ENCODE measurements at places on chromosomes 5 and 9.

GRCh38 chr5:6772886-6773285 lies 59.7 kb downstream of the TENT4A start:
- no peak for DNase-seq

DNA sequence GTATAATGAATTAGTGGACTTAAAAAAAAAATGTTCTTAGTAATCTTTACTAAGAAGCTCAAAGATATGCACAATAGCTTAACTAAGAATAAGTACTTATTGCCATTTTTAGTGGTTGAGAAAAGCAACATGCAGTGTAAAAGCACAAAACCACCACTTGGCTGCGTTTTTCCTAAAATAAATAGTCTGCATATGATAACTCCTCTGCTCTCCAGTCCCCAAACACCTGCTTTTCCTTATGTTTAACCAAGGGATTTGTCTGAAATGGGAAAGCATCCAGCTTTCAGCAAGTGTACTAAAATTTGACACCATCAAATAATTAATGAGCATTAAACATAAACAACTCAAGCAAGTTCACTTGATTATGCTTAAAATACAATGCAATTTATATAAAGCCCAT lies 41.4 kb downstream of the PSIP1 start:
- no peak for DNase-seq

- no peak for DNase-seq
Observed at GRCh38 chr9:38651400-38652042, 31.1 kb upstream of the ANKRD18A start.

DNA sequence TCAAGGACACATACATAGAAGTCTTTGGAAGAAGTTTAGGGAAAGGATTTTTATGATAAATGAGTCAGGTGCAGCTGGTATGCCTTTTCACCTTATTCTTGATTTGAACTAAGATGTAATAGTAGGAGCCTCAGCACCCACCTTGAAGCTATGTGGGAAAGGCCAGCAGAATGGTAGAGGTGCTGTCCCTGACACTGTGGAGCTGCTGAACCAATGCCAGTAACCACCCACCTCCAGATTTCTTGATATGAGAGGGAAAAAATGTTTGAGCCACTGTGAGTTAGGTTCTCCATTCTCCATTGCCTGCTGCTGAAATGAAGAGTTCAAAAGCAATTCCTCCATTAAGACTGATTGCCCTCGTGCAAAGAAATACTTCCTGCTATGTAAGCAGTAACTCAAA lies 12.2 kb upstream of the HMGCR start:
- DNase-seq = no peak

DNA sequence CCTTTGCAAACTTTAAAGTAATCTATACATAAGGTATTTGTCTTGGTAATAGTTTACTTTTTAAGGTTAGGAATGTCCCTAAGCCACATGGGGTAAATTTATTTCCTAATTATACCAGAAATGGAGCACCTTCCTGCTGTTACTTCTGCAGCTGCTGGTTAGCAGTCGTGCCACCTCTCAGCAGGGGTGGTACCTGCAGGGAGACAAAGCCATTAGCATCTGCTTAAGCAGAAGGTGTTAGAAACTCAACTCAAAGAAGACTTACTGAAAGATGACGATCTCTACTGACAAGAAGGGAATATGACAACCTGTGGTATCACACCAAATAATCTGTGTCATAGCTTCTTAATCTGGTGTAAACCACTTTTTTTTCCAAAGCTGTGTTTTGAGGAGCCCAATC lies 173.7 kb downstream of the BRINP1 start:
- no peak for DNase-seq

GRCh38 chr9:129026442-129027223 lies 1.5 kb downstream of the SH3GLB2 start:
- no peak for DNase-seq

DNA sequence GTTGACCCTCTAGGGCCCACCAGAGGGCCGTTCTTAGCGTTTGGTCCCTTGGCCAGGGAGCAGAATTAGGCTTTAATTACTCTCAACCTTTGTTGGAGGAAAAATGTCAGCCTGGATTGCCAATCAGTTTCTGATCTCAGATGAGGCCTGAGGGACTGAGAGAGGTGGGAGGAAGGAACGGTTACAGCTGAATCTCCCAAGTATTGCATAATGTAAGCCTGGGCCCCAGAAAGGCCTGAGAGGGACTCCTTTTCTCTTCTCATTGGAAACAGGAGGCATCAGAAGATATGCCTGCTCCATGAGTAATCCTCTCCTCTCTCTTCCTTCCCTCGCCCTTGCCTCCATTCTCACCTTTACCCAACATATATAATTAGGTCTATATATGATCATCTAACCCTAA lies 105.7 kb downstream of the INSYN2B start:
- DNase-seq = no peak

GRCh38 chr9:77449240-77450084 lies 198.7 kb downstream of the GNA14 start:
- no peak for DNase-seq

GRCh38 chr5:10627160-10627701 lies 63.4 kb downstream of the ANKRD33B start:
- DNase-seq = no peak

DNA sequence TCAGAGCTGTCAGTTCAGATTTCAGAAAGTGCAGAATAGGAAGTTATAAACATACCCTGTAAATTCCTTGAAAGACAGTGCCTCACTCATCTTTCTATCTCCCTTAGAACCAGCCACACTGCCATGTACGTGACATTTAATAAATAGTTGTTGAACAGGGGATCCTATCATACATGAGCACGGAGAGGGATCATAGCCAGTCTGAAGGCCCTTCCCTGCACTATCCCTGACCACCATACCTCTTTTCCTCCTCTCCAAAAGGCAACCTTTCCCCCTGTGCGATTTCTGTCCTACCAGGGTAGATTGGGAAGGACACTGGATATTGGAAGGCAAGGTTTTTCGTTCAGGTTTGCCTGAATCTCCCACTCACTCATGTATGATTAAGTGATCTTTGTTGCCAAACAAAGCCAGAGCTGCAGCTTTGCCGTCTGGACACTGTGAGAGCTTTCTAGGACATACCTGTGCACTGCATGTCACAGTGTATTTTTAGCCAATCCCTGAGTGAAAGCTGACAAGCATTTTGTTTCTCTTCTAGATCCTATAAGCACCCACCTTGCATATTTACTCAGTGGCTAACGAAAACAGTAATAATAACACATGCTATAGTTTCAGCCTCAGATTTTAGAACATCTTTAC lies 986.5 kb upstream of the WWC1 start:
- DNase-seq = no peak

DNA sequence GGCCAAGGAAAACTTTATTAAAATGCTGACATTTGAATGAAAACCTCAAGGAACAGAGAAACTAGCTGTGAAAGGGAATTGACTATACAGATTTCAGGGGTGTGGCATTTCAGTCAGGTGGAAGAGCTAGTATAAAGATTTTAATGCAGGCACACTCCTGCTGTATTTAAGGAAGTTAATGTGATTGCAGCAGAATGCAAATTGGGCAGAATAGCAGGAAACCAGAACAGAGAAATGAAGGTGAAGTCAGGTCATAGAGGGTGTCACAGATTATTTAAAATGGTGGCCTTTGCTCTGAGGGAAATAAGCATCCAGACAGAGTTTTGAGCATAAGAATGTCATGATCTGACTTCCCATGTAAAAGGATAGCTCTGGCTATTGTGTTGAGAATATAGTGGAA lies 898.1 kb upstream of the WWC1 start:
- no peak for DNase-seq

DNA sequence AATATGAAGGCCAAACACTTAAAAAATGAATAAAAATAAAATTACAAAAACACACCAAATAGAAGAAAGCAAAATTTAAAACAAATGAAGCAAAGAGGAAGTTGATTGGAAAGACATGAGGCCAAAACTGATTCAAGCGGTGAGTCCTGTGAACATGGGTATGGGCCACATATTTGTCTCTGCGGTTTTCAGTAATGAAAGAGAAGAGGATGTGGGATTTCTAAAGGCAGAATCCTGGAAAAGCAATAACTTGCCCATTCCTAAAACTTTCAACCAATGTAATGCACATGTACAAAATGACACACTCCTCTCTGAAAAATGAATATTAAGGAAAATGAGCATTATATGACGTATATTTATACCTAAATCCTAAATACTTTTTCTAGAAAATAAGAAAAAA lies 263.7 kb downstream of the SEMA5A start:
- no peak for DNase-seq

GRCh38 chr5:127031147-127031862 lies 947 bp upstream of the MARCHF3 start:
- DNase-seq = no peak

GRCh38 chr9:28255174-28255573 lies 681.9 kb upstream of the C9orf72 start:
- no peak for DNase-seq

DNA sequence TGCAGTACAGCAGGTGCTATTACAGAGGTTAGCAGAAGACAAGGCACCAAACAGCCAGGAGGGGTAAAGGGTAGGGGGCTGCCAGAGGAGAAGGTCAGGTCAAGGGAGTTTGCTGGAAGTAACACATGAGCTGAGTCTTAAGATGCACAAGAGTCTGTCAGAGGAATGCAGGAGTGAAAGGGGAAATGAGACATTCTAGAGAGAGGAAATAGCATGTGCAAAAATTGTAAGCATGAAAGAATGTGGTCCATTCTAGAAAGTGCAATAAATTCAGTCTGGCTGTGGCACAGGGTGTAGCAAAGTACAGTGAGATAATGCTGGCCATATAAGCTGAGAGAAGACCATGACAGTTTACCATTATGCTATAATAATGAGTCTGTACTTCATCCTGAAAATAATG lies 6.6 kb downstream of the GOLGA1 start:
- no peak for DNase-seq

GRCh38 chr5:10647640-10648039 lies 83.8 kb downstream of the ANKRD33B start:
- no peak for DNase-seq

- no peak for DNase-seq
Observed at GRCh38 chr9:20242510-20243189, 379.6 kb downstream of the MLLT3 start.

Data from Caki2 (cell line).